Right lung (tissue), 10 donors: ENCODE measurements at places on chromosomes 2 and 18. TPM values are rescaled to one million over a fixed set of nuclear protein-coding genes. Genes with fewer than 3 reads are reported as not detected.

Gene KCNG2
- polyA plus RNA-seq, result 0.16 TPM

- no peak for DNase-seq
Measured at GRCh38 chr2:208496129-208496528, 89.5 kb downstream of the PTH2R start.

DNA sequence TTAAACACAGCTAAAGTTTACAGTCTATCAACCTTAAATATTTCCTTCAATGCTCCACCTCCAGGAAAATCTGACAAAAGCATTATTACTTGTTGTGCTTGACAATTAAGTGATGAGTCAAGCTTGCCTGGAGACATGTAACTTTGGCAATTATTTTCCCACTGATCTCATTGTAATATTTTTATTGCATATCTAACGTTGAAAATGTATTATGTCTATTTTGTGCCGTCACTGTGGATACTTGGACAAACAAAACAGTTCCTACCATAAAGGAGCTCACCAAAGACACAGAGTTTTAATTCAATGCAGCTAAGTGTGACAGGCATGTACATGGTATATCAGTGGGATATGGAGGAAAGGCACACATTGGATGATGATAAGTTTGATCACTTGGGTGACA is 24.7 kb downstream of the RNF103 start:
- DNase-seq, result no peak

DNA sequence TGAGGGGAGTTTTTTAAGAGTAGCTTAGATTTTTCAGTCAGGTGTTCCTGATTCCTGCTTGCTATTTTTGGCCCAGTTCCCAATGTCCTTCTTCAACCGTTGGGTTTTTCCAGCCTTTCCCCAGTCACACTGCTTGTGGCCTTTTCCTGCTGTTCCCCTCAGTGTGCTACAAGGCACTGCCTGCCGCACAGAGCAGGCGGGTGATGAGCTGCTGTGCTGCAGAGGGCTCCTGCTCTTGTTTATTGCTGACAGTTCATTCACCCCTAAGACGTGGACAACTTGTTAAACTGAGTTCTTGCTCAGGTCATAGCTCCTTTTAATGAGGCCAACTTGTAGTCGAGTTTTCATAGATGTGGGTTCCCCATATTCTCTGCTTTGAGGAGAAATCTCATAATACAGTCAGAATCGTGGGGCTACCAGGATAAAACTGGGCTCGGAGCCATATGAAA is 20.6 kb downstream of the EIF4E2 start:
- DNase-seq, result no peak

GRCh38 chr18:55362303-55362702 is 225.7 kb downstream of the TCF4 start:
- no peak for DNase-seq

GRCh38 chr2:12068796-12069538 is 322.5 kb downstream of the LPIN1 start:
- DNase-seq, result no peak

Gene RNF125
- 7.8 TPM for polyA plus RNA-seq

Gene TUBB8B
- polyA plus RNA-seq, result 0.63 TPM

Gene DSG4
- polyA plus RNA-seq, result not detected

Gene C2orf80
- not detected for polyA plus RNA-seq

DNA sequence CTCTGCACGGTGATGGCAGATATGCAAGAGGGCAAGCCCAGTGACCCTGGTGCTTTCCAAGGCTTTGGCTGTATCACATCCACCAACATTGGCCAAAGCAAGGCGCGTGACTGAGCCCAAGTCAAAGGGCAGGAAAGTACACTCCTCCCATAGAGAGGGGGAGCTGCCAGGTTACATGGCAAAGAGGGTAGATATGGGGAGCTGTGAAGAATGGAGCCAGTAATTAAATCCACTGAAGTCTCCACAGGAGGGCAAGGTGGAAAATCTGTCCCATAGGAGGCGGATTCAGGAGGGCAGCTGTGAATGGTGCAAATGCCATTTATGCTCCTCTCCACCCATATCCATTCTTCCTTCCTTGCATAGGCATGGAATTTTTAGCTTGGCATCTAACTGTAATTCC is 44.6 kb upstream of the THOC1 start:
- no peak for DNase-seq

Gene GTF2A1L
- polyA plus RNA-seq, result 0.85 TPM

DNA sequence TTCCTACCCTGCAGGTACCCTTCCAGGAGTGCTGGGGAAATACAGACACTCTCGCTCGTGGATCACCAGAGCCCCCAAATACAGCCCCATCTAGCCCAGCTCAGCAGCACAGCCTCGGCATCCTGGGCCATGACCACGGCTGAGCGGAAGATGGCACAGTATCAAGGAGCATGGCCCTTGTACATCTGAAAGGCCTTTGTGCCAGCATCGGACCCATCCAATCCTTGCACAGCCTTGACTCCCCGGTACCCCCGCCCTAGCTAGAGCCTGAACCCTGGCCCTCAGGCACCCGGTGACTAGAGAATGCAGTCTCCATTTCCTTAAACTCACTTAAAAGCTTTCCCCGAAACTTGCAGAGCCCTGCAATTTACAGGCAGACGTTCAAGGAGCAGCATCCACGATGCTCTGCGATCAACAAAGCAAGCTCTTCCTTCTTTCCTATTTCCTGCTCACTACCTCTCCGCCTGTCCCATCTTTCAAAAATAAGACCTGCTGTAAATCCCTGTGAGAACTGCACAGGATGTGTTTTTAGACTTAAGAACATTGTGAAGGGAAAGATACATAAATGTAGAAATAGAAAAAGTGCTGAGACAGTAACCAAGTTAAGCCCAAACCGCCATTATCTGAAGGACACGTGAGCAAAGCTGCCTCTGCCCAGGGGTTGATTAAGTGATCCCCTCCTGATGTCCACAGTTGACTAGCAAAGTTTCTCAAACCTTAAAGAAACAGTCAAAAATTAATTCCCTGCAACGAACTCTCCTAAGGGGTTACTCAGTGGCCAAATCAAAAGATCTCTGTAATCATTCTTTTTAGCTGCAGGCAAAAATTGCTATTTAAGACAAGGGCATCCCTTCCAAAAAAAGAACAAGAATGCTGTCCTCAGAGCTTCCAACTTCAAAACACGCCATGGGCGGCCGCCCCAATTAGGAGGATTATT is 48.5 kb downstream of the ZNF516 start:
- no peak for DNase-seq

Gene LIMS3
- polyA plus RNA-seq, result 3.2 TPM

Gene CTLA4
- 0.21 TPM for polyA plus RNA-seq

DNA sequence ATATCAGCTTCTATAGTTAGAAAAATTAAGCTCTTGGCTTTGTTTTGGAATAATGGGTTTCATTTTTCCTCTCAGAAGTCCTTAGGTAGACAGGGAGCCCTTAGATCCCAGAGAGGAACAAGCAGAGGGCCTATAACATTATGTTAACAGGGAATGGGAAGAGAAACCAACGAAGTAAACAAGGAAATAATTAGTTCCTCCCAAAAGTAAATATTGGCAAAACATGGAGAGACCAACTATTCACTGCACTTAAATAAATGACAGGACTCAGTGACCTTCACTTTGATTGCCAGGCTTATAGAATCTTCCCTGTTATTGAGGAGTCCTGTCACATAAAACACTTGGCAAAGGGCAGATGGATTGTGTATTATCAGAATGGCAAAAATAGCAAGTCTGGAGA is 5.3 kb downstream of the CRIM1 start:
- DNase-seq, result no peak

DNA sequence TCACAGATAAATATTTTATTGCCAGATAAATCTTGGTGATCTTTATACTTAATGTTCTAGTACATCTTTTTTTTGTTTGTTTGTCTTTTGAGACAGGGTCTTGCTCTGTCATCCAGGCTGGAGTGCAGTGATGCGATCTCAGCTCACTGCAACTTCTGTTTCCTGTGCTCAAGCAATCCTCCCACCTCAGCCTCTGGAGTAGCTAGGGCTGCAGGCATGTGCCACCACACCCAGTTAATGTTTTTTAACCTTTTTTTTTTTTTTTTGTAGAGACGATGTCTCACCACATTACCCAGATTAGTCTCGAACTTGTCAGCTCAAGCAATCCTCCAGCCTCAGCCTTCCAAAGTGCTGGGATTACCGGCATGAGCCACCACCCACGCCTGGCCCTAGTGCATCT is 9.1 kb upstream of the C1GALT1C1L start:
- no peak for DNase-seq

Gene LMAN2L
- 50.1 TPM for polyA plus RNA-seq

Gene ELOA2
- polyA plus RNA-seq, result not detected

DNA sequence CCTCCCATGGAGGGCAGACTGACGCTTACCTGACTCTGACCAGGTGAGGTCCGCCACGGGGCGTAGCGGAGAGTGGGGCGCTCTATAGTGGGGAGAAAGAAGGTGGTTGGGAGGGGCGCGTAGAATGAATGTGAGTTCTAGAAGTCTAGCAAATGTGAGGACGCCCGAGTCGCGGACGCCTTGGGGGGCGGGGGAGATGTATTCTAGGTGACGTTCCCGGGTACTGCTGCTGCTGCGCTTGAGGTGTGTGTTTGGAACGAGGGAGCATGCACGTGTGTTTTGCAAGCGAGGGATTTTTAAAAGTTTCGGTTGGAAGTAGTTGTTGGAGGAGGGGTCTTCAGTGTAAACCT is 758 bp downstream of the RIF1 start:
- DNase-seq, result no peak

Gene ACTR1B
- polyA plus RNA-seq, result 60.3 TPM

Gene IL1R1
- polyA plus RNA-seq, result 115 TPM
